ENCODE measurements at places on chromosomes 1 and 21. TPM values are rescaled to one million over a fixed set of nuclear protein-coding genes. Genes with fewer than 3 reads are reported as not detected.

DNA sequence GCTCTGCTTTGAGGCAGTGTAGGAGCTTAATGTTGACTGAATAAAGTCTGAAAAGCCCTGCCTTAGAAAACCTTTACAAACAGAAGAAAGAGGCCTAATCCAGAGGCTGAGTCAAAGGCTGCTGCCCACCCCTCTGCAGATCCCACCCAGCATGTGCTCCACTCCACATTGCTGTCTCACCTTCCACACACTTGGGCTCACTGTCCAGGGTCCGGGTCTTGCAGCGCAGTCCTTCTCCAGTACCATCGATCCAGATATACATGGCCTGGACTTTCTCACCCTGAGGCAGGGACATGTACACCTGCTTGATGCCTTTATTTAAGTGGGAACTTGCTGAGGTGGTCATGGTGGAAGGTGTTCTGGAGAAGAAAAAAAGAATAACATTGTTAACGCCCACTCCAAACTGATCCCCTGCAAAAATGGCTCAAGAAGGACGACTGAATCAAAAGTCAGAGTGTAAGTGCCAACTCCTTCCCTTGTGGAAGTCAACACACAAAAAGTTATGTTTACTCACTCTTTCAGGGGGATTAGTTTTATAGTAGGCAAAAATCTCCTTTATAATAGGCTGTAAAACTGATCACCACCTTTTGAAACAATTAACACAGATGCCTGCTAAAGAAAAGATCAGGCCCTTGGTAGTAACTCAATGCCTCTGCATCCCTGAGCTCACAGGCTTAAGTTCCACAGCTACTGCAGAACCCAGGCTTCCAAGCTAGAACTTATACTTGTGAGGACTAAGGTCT is 3.0 kb downstream of the GLUL start:
- no peak for DNase-seq

DNA sequence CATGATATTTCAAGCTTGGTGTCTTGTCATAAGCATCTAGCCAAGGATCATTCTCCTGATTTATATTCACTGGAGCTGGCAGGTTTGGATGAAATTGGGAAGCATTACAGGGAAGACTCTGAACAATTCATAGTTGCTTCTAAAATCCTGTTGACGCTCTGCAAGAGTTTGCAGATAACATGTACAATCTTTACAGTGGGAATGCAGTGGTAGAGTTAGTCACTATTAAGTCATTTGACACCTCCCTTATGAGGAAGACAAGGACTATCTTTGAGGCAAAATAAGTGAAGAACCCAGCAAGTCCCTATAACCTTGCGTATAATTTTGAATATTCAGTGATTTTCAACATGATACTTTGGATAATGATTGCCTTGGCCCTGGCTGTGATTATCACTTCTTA is 45.3 kb upstream of the CRB1 start:
- DNase-seq: no peak

DNA sequence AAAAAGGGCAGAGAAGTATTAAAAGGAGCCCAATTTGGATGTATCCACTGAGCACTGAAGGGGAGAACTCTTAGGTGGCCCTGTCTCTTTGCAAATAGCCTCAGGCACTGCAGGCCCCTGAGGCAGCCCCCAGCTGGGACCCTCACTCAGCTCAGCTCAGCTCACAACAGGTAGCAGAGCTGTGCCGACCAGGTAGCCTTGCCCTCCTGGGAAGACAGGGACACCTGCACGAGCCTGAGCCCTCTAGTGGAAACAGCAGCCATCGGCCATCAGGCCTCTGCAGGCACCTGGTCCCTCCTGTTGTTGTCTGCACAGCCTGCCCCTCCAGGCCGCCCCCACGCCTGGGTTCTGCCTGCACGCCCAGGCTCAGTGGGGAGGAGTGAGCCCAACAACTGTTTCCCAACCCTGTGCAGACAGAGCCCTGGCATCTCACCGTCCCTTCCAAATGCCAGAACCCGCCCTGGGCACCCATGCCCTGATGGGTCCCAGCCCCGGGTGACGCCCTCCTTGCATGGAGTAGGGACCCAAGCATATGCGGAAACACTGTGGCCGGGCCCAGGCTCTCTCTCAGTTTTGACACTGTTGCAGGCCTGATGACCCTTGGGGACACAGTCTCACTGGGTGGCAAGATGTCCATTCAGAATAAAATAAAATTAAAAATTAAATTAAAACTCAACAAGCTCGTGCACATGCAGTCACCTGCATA is 60.0 kb upstream of the AJAP1 start:
- DNase-seq: no peak

KIF14 gene
- 7.1 TPM for polyA plus RNA-seq

SLC45A1 gene
- 2.8 TPM for polyA plus RNA-seq
